Left colon (tissue), 2 donors: ENCODE measurements at places on chromosomes 7 and 10. TPM values are rescaled to one million over a fixed set of nuclear protein-coding genes. Genes with fewer than 3 reads are reported as not detected.

Gene TEX36
- not detected for total RNA-seq

Gene DGKI
- 0.34 TPM for total RNA-seq

Gene OR6V1
- not detected for total RNA-seq

Gene THAP5
- total RNA-seq, result 15.7 TPM

Gene MMRN2
- 6.0 TPM for total RNA-seq

DNA sequence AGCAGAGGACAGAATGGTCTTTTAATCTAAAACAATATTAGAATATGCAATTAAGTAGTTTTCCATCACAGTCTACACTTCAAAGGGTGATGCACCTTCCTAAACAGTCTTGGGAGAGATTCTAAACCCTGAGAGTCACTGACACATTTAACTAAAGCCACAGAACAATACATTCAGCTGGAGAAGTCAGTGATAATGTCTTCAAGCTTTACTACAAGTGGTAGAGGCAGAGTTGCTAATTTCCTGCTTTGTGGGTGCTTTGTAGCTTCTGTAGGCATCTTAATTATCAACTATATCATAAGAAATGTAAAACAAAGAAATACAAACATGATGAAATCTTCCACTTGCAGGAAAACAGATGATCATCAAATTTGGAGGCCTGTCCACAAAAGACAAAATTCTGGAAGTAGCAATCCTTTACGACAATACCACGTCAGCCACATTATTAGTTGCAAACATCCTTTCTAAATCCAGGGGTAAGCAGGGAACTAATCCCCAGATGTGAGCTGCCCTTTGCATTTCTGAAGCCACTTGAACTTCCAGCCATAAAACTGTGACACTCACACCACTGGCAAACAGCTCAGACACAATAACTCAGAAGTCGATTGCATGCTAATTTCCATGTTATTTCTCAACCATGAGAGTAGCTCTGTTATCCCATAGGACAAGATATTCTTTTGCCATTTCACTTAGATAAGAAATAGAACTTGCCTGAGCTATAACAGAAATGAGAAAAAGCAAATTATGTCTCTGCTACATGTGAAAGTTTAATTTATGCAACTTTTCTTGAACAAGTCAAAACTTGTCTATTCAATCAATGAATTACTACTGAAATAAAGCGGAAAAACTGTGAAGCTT, 212.2 kb downstream of the FAM107B start:
- DNase-seq, result no peak

DNA sequence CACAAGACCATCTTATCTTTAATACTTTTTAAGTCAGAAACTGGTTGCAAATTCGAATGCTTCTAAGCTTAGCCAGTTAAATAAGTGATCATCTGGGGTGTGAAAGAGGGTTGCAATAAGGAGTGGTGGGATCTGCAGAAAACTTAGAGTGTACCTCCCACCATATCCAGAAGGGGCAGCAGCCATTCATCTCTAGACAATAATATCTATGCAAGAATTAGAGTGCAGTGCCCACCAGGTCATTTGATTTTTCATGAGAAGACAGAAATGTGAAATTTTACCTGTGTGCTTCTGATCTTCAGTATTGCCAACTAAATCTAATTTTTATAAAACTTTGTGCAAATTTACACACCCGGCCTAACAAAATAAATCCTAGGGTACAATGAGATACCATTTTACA, 127.2 kb upstream of the SP4 start:
- no peak for DNase-seq

GRCh38 chr10:106396192-106396591, 768.3 kb downstream of the SORCS1 start:
- no peak for DNase-seq

DNA sequence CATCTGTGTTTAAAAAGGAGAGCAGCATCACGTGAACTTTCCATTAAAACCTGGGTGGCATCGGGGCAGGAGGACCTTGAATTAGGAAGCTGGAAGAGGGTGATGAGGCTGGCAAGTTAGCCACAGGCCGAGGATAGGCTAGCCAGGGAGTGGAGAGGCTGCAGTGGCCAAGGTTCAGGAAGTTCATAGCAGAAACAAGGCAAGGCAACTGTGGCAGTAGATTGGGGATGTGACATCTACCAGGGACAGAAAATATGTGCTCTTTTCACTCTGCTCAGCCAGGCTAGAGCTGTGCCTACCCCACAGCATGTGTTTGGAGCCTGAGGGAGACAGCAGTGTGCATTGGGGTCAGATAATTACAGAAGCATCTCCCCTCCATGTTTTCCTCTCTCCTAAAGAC, 2.2 kb upstream of the INPP5F start:
- no peak for DNase-seq

GRCh38 chr10:81847675-81848074, 27.3 kb upstream of the NRG3 start:
- no peak for DNase-seq

DNA sequence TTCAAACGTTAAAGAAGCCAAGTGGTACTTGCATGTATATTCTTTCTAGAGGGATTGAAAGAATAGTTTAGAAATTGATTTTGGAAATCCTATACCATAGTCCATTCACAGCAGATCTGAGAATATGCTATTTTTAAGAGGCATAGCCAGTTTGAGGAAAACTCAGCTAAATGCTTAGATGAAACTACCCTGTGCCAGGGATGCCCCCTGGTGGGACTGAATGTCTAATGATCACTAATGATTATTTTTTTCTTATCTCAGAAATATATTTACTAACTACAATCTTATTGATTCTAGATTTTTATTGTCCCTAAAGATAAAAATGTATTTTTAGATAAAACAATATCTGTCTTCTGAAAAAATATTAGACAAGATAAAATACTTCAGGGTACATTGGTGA, 844.9 kb upstream of the PHF14 start:
- no peak for DNase-seq
